ENCODE measurements at places on chromosomes 6 and 20. TPM values are rescaled to one million over a fixed set of nuclear protein-coding genes. Genes with fewer than 3 reads are reported as not detected.

- DNase-seq: no peak
These were observed 27.8 kb downstream of the MYBL2 start for GRCh38 chr20:43694763-43695162.

- no peak for DNase-seq
These were observed 89.4 kb downstream of the CEP162 start for GRCh38 chr6:84137989-84138575.

GRCh38 chr6:34447910-34448309 is 18.0 kb upstream of the PACSIN1 start:
- no peak for DNase-seq

- no peak for DNase-seq
These were observed 80.6 kb downstream of the GJA10 start for GRCh38 chr6:89974834-89975233.

DNA sequence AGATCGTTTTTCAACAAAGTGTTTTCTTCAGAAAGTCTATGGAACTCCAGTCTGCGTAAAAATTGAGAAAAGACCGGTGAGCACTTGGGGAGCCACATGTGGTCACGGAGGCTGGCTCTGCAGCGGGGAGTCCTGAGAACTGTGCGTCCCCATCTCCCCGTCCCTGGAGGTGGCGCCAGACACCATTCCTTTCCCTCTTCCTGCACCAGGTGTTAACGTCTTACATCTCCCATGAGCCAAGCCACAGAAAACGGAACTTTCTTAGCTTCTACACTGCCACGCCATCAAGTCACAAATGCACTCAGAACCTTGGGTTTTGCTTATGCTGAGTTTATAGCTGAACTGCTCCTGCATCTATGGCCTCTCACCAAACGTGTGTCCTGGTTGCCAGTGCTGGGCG is 62.6 kb downstream of the GINS1 start:
- DNase-seq: peak; percentile 56

DNA sequence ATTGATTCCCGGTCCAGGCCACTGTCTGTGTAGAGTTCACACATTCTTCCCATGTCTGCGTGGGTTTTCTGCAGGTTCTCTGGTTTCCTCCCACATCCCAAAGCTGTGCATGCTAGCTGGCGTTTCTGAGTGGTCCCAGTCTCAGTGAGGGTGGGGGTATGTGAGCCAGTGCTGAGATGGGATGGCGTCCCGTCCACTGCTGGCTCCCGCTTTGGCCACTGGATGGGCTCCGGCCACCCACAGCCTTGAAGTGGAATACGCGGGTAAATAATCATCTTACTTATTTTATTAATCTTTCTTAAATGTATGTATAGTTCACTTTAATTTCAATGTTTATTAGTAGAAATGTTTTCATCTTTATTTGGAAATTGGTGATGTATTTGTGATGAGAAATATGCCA is 343.5 kb upstream of the MANEA start:
- no peak for DNase-seq

GRCh38 chr6:170584954-170585498 is 589 bp upstream of the PDCD2 start:
- DNase-seq: no peak

RNF144B gene
- 6.7 TPM for total RNA-seq

GRCh38 chr20:46128310-46129151 is 10.4 kb downstream of the CD40 start:
- no peak for DNase-seq

GRCh38 chr6:55568808-55569439 is 10.1 kb downstream of the HMGCLL1 start:
- no peak for DNase-seq

GRCh38 chr6:157790548-157791160 is 32.4 kb upstream of the SNX9 start:
- no peak for DNase-seq

- DNase-seq: no peak
These were observed 35.4 kb downstream of the FYN start for GRCh38 chr6:111837641-111838500.

DNA sequence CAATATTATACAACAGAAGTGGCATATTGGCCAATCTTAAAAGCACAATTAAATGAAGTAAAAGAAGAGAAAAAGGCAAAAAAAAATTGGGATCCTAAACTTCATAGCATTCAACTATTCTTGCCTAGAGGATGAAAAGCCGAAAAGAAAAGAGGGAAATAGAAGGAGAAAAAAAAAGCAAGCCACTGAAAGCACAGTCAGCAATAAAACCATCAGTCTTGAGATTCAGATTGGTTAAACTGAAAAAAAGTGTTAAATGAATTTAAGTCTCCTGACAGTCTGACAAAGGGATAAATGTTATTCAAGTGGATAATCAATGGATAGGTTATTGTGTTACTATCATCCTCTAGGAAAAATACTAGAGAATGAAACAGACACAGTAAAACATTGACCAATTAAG is 19.9 kb downstream of the MOXD1 start:
- no peak for DNase-seq

DNA sequence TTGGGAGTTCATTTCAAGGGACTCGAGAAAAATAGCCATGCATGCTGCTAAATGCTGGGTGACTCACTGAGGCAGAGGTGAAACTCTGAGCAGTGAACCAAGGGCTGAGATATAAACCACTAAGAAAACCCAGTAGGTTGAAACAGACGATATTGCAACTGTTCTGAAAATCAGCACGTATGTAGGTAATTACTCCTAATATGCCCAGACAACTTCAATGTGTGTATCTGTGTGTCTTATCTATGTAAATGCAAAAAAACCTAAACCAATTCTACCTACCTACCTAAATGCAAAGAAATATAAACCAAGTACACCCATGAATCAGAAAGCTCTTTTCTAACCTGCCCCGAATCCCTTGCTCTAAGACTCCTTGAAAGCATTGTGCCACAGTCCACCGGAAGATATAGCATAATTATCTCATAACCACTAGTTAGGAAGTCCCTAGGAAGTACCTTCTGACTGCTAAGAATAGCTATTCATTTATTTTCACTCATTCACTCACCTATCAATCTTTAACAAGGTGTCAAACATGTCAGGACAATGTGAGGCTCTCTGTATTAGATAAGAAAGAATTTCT is 458.7 kb upstream of the RUNX2 start:
- DNase-seq: no peak

GRCh38 chr6:40426346-40427066 is 160.7 kb downstream of the LRFN2 start:
- no peak for DNase-seq

DNA sequence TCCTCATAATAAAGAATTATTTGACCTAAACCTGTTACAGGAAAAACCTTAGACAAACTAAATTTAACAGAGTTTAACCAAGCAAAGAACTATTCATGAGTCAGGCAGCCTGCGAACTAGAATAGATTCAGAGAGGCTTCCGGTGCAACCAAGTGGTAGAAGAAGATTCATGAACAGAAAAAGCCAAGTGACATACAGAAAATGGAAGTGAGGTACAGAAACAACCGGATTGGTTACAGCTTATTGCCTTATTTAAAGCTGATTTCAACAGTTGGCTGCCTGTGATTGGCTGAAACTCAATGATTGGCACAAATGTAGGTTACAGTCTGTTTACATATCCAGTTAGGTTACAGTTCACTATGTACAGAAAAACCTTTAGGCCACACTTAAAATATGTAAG is 10.1 kb downstream of the PPP1R3G start:
- DNase-seq: no peak

DNA sequence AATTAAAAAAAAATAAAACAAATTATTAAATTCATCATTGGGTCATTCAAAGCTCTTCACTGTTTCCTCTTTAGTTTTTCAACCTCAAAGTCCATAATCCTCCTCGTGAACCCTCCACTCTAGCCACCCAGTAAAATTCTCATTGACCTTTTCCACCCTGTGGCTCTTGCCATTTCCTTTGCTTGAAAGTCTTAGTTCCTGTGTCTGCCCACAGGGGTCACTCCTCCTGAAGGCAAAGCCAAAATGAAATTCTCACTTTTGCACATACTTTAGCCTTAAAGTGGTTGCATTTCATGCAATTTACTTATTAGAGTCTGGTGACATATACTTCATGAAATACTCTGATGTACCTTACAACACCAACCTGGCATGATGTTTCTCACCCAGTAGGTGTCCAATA is 263.7 kb downstream of the BMP2 start:
- no peak for DNase-seq

SCRT2 gene
- total RNA-seq: not detected

TSPO2 gene
- total RNA-seq: not detected

GRCh38 chr20:16622501-16622900 is 49.3 kb upstream of the KIF16B start:
- no peak for DNase-seq

- DNase-seq: no peak
These were observed 36.6 kb downstream of the CRISP2 start for GRCh38 chr6:49676671-49677281.

- DNase-seq: no peak
These were observed 44.2 kb downstream of the SNAI1 start for GRCh38 chr20:50026746-50027575.

- DNase-seq: no peak
These were observed 54.2 kb downstream of the IRF4 start for GRCh38 chr6:445571-446417.

E2F1 gene
- total RNA-seq: 0.87 TPM

DNA sequence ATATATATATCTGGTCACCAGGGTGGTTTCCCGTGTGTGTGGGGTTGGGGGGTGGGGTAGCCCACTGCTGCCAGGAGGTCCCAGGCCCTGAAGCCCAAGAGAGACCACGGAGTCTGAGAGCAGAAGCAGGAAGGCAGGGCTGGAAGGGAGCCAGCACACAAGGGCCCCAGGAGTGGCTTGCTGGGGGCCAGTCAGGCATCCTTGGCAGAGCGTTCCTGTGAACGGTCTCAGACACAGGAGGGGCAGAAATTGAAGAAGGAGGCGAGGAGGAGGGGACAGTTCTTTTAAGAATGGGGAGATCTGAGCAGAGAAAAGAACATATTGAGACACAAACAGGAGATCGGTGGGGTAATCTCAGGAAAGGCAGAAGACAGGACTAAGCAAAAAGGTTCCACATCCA is 1.9 kb upstream of the EBF4 start:
- DNase-seq: no peak

- no peak for DNase-seq
These were observed 96.7 kb downstream of the MAP3K7 start for GRCh38 chr6:90490030-90490716.

DNA sequence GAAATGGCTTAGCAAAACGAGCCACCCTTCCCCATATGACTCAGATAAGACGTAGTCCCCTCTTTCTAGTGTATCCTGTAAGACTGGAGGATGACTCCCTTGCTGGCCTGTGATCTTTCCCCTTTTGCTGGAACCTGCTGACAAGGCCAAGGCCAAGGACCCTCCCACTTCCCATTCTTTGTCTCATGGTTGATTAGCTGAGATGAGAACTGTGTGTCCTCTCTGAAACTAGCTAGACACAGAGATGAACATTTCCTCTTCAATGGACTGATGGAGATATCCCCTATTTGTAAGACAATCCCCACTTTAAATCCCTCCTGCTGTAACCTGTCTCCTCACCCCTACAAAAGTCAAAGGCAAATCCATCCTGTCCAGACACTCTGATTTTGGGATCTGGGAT is 33.4 kb upstream of the SCRT2 start:
- no peak for DNase-seq

SRSF12 gene
- 0.55 TPM for total RNA-seq

DNA sequence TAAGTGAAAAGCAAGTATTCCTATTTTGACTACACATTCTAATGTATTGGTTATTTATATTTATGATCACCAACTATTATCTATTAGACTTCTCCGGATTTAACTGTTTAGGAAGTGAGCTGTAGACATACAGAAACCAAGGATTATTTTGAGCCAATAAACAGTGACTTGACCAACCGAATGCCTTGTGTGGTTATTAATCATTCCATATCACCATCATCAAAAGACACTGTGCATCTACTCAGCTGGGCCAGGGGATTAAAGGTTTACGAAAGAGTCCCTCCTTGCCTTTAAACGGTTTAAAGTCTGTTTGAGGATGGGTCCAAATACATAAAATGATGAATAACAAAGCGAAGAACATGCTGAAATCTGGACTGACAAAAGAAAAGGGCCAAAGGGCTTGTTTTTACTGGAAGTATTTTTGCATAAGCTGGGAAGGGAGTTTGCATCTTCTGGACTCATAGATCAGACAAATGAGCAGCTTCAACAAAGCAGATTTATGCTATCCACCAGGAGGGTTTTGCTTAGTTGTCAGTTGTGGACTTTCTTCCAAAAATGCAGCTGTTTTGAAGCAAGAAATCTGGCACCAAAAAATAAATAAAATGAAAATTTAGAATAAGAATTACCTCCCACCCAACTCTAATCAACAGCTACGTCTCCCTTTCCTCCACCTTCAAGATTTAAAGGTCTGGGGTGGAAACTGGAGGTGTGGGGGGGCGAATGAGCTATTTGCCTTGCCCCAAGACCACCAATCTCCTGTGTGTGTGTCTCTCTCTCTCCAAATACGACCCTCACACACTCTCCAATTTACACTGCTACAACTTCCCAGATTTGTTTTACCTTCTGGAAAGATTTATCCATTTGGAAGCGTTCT is 33.6 kb upstream of the ID4 start:
- no peak for DNase-seq

HLA-F gene
- total RNA-seq: 6.9 TPM

DDR1 gene
- 124 TPM for total RNA-seq

GRCh38 chr6:150417899-150418826 is 49.4 kb downstream of the IYD start:
- peak; percentile 29 for DNase-seq

PRR18 gene
- total RNA-seq: 0.28 TPM

GRCh38 chr20:52270696-52271095 is 79.1 kb upstream of the ZFP64 start:
- DNase-seq: no peak

- DNase-seq: no peak
These were observed 9.4 kb upstream of the GMPR start for GRCh38 chr6:16228709-16229665.

DNA sequence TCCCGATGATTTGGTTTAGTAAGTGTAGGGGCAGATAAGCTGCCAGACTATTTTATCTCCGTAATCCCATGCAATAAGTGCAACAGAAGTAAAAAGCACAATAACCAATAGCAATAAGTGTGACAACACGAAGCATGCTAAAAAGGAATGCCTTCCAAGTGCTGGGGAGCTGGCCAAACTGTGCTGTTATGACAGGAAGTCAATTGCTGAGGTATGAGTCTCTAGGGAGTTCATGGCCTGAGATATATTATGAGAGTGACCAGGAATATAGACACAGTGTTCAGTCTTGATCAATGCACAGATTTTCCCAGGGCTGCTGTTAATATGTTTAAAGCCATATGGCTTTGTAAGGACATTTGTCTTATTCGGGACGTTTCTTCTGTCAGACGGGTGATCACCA is 10.5 kb upstream of the ANGPT4 start:
- DNase-seq: no peak
